Naive B cell (primary cell): ENCODE measurements at places on chromosomes 5 and 9.

GRCh38 chr5:17898766-17899165 lies 264.5 kb downstream of the TAF11L14 start:
- DNase-seq: no peak

DNA sequence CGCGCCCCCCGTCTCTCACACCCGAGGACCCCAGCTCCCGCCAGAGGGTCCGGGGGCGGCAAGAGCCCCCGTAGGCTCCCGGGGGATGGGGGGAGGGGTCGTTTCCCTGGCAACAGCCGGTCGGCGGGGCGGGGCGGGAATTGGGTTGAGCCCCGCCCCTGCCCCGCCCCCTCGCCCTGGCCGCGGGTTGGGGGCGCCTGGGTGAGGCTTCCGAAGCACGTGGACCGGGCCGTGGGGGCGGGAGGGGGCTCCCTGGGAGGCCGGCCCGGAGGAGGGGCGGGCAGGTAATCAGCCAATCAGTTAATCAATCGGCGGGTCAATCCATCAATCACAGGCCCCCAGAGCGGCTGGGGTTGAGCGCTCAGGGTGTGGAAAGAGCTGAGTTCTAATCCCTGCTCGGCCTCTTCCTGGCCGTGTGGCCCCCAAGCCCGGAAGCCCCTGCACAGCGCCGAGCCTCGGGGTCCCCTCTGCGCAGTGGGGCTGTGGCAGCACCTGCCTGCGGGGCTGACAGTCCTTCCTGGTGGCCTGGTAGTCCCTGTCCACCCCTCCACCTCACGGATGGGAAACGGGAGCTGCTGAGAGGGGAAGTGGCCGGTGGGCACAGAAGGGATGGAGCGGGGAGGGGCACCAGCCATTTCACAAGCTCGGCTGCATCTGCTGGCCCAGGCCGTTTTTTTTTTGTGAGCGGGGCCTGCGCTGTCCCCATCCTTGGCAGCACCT lies 174.2 kb upstream of the IER5L start:
- no peak for DNase-seq

- DNase-seq: peak; percentile 36
Observed at GRCh38 chr5:176529741-176530141, 7.5 kb downstream of the RNF44 start.

GRCh38 chr5:146680846-146681584 lies 165.0 kb upstream of the GPR151 start:
- no peak for DNase-seq

DNA sequence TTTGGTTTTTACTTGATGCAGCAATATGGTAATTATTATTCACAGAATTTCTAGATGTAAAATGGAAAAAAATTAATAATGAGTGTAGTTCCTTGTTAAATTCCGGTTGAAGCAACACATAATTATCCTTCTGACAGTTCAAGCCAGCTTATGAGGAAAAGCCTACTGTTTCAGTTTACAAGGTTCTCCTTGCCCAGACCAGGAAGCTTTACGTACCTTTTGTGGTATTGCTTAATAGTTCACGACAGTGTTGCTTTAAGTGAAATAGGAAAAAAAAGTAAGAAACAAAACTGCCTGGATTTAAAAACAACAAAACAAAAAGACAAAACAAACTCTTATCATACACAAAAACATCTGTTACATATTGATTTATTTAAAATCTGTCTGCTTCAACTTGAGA lies 547.3 kb upstream of the C9orf72 start:
- no peak for DNase-seq

GRCh38 chr5:11853796-11854195 lies 50.5 kb downstream of the CTNND2 start:
- DNase-seq: no peak

- no peak for DNase-seq
Observed at GRCh38 chr5:40334242-40334635, 345.5 kb upstream of the PTGER4 start.

- no peak for DNase-seq
Observed at GRCh38 chr5:16965581-16965980, 29.5 kb upstream of the MYO10 start.

DNA sequence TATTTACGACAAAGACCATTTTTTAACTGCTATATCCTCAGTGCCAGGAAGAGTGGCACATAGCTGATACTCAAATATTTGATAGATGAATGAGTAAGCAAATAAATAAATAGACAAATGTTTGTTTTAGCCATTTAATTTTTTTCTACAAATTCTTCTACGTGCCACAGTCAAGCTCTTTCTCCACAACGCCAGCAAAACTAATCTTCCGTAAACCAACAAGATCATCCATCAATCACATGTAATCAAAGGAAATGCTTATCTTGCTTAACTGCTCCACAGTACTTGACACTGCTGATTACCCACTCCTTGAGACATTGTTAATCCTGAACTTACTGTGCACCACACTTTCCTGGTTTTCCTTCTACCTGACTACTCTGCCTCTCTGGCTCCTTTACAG lies 136.7 kb downstream of the EDIL3 start:
- DNase-seq: no peak
